Right renal cortex interstitium (tissue), 3 donors: ENCODE measurements at places on chromosomes 11 and 22. TPM values are rescaled to one million over a fixed set of nuclear protein-coding genes. Genes with fewer than 3 reads are reported as not detected.
A peak's percentile ranks its signal among the peaks of the same experiment; 100 is the strongest.

- DNase-seq: no peak
Observed at GRCh38 chr11:84794663-84795443, 832.3 kb downstream of the DLG2 start.

Gene CTNND1
- 204 TPM for polyA plus RNA-seq

DNA sequence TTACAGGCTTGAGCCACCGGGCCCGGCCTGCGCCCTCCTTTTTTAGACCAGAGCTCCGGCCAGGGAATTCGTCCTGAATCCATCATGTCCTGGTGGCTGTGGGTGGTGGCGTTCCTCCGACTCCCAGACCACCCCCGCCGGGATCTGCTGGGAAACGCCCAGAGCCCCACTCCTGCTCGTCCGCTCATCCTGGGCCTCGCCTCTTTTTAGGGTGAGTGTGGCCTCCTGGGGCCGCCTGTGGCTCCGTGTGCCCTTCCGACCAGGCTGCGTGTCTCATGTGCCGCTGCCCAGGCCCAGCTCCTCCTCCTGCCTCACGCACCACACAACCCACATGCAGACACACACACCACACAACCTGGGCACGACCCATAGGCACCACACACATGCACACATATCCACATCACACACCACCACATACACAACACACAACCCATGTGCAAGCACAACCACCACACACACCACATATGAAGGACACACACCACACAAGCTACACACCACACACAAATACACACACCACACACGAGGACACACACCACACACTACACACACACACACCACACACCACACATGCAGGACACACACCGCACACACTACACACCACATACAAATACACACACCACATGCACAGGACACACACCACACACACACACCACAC lies 946.2 kb downstream of the BRD1 start:
- no peak for DNase-seq

- DNase-seq: no peak
Observed at GRCh38 chr11:127656116-127656836, 655.7 kb upstream of the KIRREL3 start.

Gene YPEL1
- 13.2 TPM for polyA plus RNA-seq

DNA sequence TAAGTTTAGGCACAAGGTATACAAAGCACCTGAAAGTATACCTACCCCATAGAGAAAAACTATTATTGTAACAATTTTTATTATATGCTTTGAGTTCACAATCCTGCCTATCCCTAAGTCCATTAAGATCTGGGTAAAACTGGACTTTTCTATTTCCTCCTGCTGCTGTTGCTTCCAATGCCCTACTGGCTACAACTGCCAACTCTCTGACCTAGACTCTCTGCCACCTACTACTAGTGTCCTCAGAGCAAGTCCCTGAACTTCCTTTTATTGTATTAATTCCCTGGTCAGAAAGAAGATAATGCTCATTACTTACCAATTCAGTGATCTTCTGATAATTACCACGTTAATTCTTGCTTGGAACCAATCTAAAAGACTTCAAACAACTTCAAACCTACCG lies 70.3 kb downstream of the RBFOX2 start:
- no peak for DNase-seq

Gene TRIM3
- 16.1 TPM for polyA plus RNA-seq

GRCh38 chr11:99325847-99326246 lies 305.1 kb downstream of the CNTN5 start:
- DNase-seq: no peak

GRCh38 chr11:22343371-22344032 lies 5.3 kb downstream of the SLC17A6 start:
- no peak for DNase-seq

DNA sequence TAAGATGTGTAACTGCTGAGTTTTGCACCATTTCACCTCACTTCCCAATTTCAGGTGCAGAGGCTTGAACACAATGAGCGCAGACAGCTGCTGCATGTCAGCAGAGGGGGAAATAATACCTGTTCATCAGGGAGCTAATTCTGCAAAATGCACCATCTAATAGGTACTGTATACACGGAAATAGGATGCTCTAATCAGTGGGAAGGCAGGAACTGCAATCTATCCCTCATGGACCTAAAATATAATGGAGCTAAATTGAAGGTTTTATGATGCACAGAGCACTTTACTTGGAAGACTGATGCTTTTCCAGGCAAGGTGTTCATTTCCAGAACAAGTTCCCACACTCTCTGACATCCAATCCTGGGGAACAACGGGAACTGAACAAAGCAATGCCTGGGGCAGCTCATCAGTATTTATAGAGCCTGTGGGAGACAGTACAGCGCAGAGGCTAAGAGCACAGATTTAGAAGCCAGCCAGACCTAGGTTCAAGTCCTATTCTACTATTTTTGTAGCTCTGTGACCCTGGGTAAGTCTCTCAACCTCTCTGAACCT lies 78.5 kb downstream of the TENM4 start:
- DNase-seq: no peak

DNA sequence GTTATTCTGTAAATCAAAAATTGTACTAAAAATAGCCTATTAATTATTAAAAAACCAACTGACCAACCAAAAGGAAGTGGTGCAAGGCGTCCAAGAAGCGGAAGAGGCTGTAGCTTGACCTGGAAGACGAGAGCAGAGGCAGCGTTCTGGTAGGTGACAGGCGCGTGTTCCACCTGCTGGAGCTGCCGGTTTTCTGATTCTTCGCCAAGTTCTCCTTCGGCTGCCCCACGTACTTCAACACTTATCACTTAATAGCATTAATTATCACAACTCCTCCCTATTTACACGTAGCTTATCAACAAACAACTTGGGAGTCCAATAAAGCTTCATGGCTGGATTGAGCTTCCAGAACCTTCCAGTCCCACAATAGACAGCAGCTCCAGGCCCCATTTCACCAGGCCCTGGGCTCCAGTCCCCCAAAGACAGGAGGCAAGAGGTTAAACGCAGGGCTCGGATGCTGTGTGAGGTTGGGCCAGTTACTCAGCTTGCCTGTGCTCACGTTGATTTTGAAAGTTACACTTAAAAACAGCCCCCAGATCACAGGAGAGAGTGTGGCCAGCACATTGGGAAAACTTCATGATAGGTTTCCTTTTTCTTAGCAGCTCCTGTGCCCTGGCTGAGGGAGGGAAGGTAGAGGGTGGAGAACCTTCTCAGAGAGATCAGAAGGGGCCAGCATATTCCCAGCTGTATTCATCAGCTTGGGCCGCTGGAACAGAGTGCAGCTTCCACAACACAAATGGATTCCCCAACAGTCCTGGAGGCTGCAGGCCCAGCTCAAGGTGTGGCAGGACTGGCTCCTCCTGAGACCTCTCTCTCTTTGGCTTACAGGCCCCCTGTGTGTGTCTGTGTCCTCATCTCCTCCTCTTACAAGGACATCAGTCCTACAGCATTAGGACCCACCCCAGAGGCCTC lies 54.2 kb upstream of the FGF3 start:
- DNase-seq: no peak

Gene TMEM191C
- 1.2 TPM for polyA plus RNA-seq

DNA sequence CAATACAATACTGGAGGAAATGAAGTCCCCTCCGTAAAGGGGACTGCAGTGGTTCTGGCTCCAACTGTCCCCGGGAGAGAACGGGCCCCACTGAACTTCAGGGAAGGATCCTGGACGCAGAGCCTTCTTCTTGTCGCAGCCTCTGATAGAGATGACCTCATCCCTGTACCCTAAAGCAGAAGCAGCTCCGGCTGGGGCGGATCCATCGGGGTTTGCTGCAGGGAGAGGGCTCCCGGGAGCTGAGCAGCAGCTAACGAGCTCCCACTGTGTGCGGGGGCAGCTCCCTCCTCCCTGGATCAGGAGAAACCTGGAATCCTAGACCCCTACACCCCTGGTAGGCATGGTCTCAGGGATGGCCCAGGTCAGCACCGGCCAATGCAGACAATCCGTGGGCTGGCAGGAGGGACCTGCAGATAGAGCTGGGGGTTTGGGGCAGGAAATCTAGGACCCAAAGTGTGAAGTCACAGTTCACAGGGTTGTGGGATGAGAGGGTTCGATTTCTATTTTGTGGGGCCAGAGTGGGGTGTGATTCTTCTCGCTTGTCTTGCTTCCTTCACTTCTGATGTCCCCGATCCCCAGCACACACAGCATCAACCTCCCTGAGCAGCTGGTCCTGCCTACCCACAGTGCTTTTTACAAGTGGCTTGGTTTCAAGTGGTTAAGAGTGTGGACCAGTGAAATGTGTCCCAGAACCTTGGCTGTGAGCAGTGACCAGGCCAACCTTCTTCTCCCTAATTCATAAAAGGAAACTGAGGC lies 12.9 kb downstream of the KIAA0930 start:
- no peak for DNase-seq

Gene C22orf31
- polyA plus RNA-seq: 1.6 TPM

GRCh38 chr11:116703421-116703820 lies 69.4 kb downstream of the BUD13 start:
- no peak for DNase-seq

DNA sequence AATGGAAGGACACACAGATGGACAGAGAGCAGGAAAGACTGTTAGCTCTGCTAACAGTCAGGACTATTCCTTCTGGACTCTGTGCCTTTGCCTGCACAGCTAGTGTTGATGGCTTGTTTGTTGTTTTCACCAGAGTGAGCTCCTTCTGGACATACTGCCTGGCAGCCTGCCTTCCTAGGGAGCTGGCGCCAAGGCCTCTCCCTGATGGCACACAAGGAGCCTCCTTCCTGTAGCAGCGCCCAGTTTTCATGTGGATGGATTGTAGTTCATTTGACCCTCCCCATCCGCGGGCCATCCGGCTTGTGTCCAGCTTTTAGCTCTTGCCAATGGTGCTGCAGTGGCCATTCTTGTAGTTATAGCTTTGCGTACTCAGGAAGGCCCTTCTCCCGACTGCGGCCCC lies 16.6 kb upstream of the BCR start:
- DNase-seq: no peak

DNA sequence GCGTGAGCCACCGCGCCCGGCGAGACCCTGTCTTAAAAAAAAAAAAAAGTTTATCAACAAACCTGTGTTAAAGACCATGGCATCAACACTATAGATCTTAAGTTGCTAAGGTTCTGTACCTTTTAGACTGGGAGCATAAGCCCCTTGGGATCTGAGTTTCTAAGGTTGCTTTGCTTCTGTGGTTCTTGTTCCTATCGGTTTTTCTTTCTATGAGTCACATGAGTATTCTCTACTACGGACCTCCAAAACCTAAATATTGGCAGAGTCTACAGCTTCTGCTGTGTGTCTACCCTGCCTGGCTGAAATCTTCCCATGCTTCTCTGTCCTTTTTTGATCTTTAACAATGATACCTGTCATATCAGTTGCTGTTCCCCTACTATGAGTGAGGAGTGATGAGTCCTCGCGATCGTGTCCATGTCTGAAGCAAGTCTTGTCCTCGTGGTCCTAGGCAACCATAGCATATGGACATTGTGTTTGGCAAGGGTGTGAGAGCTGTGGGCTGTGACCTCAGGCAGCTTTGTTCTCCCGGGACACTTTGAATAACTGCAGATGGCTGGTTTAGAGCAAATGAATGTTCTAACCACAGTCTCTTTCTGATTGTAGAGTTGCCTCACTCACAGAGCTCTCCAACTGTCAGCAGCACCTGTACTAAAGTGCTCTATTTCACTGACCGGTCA lies 9.0 kb upstream of the DLAT start:
- DNase-seq: no peak

DNA sequence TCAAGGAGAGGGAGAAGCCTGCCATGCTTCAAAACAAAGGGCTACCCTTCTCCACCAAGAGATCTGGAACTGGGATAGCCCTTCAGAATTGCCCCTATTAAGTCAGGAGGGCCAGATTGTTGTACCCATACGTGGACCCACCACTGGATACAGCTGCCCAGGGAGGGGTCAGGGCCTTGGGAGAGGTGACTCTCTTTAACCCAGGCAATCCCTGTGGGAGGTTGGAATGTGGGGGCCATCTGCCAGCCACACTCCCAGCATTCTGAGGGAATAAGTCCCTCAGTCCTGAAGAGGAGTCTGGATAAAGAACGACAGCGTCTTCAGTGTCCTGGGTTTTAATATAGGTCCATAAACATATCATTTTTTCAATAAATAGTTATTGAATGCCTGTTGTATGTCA lies 588.2 kb upstream of the TENM4 start:
- DNase-seq: no peak

GRCh38 chr11:17594686-17595192 lies 47.7 kb downstream of the OTOG start:
- DNase-seq: no peak

GRCh38 chr11:93659841-93660240 lies 1.6 kb upstream of the CEP295 start:
- no peak for DNase-seq

- no peak for DNase-seq
Observed at GRCh38 chr11:106524436-106524835, 447.0 kb downstream of the AASDHPPT start.

Gene GPHA2
- 1.5 TPM for polyA plus RNA-seq

DNA sequence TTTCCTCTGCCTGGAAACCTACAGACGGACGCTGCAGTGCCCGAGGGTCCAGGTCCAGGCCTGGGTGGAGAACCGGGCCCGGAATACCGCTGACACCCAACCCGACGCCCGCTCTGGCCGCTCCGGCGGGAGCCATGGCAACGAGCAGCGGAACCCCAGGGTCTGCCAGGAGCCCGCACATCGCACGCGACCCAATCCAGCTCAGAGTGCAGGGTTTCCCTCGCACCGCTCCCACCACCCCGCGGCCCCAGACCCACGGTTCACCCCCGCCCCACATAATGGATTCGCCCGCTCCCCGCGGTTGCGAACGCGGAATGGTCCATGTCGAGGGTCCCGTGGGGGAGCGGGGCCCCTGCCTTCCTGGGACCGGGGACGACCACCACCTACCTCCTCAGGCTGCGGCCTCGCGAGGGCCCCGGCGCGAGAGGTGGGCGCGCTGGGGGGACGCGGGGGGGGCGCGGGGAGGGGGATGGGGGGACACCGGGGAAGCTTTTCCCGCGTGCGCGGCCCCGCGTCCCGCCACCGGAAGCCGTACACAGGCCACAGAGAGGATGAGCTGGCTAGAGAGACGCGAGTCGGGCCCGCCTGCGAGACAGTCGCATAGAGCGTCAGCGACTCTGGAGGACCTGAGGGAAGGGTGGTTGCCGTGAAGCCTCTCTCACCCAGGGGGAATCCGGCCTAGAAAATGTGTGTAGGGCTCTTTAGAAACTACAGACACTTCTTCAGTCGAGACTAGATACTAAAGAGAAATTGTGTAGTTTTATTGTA lies at the start of gene SSRP1:
Gene SSRP1 (minus strand): TSS at position 550 of the 768 bp plus-strand sequence. CDS start 771 bp downstream, outside the sequence.
- DNase-seq: peak; percentile 76

Gene IFITM10
- 0.14 TPM for polyA plus RNA-seq

GRCh38 chr11:32266601-32267000 lies 168.7 kb downstream of the WT1 start:
- no peak for DNase-seq

DNA sequence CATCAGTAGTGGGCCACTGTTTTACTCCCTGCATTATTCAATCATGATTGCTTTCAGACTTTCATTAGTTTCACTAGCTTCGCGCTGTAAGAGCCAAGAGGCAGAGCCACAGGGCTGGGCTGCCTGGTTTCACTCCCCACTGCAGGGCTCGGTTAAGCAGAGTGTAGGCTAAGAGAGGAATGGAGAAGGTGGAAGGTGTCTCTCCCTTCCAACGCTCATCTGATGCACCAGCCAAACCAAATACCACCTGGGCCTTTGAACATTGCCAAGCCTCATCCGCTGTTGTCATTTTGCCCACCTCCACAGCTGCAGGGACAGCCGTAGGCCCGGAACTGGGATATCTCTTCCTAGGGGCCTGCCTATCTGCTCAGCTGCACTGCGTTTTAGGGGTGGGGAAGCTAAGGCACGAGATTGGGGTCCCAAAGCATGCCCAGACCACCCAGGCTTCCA lies 480 bp upstream of the SMARCB1 start:
- no peak for DNase-seq

GRCh38 chr11:9313648-9314290 lies 624 bp downstream of the TMEM41B start:
- no peak for DNase-seq

GRCh38 chr11:47918370-47918690 lies 62.0 kb upstream of the PTPRJ start:
- DNase-seq: no peak

Gene SLC22A8
- 29.0 TPM for polyA plus RNA-seq
